Hippocampal formation (tissue), 2 donors: ENCODE measurements at places on chromosomes 6 and 20.

- DNase-seq: no peak
Observed at GRCh38 chr20:11020712-11021111, 346.9 kb upstream of the JAG1 start.

GRCh38 chr6:53239526-53239925 is 90.9 kb upstream of the GCM1 start:
- no peak for DNase-seq

GRCh38 chr6:15255481-15255880 is 9.6 kb downstream of the JARID2 start:
- no peak for DNase-seq

DNA sequence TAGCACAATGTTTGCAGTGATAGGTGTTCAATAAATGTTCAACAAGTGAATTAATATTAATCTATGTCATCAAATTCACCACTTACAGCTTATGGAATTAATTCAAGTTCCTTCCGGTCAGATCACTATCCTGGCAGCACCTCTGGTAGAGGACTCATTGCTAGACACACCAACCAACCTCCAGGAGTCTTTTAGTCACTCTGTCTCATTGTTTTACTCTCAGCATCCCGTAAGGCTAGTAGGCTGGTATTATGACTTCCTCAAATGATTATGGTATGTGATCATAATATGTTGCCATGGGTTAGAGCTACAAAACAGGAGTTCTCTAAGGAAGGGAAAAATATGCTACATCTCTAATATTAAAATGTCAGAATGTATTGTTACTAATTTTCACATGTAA is 21.7 kb upstream of the MMS22L start:
- DNase-seq: no peak

DNA sequence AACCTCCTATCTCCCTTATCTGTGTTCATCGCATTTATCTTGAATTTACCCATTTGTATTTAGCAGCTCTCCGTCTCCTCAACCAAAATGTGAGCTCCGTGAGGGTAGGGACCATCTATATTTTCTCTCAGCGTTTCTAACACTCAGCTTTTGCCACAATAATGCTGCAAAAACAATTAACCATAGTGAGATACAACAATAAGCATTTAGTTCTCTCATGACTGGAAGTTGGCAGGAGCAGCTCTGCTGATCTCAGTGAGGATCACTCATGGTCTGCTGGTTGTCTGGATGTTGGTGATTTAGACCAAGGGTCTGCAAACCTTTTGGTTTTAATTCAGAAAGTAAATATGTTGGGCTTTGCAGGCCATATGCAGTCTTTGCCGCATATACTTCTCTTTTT is 394.8 kb upstream of the RNF217 start:
- DNase-seq: no peak

DNA sequence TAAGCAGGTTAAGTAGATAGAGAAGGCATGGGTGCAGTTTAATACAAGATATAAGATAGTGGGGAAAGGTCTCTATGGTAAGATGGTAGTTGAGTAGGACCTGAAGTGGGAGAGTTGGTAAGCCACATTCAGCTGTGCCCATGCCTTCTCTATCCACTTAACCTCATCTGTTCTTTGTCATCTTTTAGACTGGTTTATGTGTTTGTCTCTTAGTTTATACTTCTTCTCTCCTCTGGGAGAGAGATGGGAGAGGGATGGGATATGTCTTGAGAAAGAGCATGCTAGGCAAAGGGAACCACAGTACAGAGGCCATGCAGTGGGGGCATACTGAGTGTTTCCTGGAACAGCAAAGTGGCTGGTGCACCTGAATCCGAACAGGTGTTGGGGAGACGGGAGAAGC is 46.7 kb downstream of the KIZ start:
- no peak for DNase-seq

GRCh38 chr6:106702046-106702445 is 72.7 kb downstream of the QRSL1 start:
- no peak for DNase-seq

- DNase-seq: no peak
Observed at GRCh38 chr6:13716955-13717295, 5.3 kb upstream of the RANBP9 start.

DNA sequence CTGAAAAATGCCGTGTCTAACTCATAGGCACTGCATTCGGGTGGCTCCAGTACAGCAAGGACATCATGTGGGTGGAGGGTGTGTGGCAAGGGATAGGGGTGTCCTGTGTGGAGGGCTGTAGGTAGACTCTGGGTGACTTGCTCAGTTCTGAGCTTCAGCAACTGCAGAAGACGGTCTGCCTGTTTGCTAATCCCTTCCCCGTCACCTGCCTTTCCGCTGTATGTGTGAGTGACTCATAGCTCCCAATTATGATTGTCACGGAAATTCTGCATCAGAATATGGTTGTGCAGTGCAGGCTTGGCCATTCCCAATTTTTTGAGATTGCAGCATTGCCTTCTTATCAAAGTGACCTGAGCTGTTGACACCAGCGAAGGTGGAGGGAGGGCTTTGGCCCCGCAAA is 174.3 kb downstream of the CDH4 start:
- DNase-seq: no peak
